ENCODE measurements at places on chromosomes 2 and 18.
A peak's percentile ranks its signal among the peaks of the same experiment; 100 is the strongest.

- DNase-seq: no peak
Measured at GRCh38 chr2:46167924-46168323, 129.3 kb upstream of the EPAS1 start.

GRCh38 chr2:100887713-100888495 lies 68.0 kb downstream of the NPAS2 start:
- DNase-seq: no peak

- DNase-seq: no peak
Measured at GRCh38 chr2:55771612-55772011, 78.0 kb upstream of the PNPT1 start.

DNA sequence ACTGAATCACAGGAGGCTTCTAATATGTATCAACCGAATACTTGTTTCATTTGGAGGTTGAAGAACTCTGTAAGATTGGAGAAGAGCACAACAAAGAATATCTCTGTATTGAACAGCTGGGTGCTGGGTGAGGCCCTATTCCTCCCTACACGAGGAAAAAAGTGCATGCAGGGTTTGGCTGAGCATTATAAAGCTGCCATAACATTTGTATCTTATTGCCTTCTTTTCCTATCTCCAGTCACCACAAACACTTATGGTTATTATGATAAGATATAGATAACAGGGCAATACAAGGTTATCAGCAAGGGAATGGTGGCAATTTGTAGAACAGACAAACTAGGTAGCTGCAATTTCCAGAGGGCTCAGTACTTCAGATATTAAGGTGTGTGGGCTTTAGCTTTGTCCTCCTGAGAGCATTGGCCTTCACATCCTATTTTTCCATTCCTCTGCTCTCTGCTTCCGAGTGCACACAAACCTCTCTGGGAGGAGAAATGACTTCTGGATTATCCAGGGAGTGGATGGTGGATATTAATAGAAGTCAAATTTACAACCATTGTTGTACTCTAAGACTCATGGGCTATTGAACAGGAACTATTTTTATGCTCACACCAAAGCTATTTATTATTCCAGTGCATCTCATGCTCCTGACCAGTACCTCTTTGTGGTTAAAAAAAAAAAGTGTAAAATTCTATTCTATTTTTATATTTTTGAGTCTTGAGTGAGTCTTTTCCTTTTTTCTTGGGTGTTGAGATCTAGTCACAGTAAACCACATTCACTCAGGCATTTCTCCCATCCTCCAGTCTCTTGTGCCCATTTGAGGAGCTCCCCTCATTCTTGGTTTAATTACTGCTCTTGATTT lies 248.4 kb downstream of the ETAA1 start:
- DNase-seq: no peak

- DNase-seq: no peak
Measured at GRCh38 chr18:44812426-44812825, 131.7 kb downstream of the SETBP1 start.

DNA sequence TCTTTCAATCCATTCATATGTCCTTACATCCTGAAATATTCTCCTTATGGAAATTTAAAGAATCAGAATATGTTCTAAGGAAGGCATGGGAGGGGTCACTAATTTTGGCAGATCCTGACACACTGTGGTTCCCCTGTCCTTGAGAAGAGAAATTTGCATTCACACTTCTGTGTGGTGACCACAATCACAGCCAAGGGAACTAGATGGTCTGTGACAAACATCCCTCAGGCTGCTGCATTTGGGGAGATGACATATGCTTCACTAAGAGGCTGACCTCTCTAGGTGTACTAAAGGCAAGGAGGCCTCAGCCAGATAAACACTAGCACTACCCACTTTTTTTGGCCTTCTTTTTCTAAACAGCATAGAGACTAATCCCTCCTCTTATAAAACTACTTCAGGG lies 129.6 kb downstream of the MREG start:
- no peak for DNase-seq

DNA sequence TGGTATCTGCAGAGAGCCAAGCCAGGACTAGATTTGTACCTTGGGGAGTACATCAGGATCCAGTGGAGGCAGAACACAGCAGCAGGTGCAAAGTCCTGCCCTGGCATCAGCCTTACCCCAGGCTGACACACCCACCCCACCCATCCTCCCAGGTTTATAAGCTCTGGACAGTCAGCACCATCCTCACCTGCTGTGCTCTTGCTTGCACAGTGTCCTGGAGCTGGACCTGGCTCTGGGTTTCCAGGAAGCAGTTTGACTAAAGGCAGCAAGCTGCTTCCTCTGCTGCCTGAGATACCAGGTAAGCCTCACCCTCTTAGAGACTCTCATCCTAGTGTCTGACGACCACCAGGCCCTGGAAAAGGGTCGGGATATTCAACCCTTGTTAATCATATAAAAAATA lies at the start of gene SULT1C3:
SULT1C3 (plus strand) TSS at position 183 of the 400 bp plus-strand sequence. CDS start 7,227 bp downstream, outside the sequence.
- no peak for DNase-seq

DNA sequence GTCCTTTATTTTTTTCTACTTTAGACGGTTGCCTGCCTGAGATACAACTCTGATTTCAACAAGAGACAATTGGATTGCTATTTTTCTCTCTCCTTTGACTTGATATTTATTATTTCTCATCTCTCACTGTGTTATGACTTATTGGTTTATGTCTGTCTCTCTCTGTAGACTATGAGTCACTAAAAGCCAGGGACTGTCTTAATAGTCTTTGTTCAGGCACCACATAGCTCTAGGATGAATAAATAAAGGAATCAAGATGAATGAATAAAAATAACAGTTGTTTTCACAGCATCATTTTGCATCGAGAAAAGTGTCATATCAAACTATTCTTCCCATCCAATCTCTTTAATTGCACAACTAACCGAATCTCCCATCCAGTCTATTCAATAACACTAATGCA lies 31.4 kb upstream of the CD28 start:
- DNase-seq: no peak

DNA sequence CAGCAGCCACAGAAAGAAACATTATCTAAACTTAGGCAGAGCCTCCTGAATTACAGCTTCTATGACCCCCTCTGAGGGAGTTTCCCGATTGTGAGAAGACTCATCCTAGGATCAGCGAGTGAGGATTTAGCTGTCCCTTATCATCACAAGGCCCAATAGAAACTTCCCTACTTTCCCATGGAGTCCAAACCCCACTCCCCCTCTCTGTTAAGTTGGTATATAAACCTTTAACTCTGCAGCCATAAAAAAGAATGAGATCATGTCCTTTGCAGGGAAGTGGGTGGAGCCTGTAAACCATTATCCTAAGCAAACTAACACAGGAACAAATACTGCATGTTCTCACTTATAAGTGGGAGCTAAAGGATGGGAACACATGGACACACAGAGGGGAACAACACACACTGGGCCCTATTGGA lies 78.8 kb downstream of the MYL12B start:
- no peak for DNase-seq

- DNase-seq: no peak
Measured at GRCh38 chr2:236063994-236064393, 104.2 kb downstream of the GBX2 start.

- peak; percentile 43 for DNase-seq
Measured at GRCh38 chr2:43175876-43176275, 50.5 kb downstream of the ZFP36L2 start.

DNA sequence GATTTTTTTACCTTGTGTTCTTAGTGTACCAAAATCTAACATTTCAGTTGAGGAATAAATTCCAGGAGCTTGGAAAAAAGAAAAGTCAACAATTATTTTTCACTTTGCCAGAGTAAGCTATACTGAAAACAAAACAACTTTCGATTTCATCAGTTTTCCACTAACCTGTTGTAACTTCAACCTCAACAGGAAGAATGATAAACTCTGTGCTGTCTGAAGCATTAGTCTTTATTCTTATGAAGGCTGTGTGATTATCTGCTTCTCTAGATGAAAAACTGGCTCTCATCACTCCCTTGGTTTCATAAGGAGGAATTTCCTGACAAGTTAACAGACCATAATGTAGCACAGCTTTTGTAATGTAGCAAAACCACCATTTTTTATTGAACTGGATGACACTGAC lies 121.2 kb downstream of the ZAP70 start:
- DNase-seq: peak; percentile 1

DNA sequence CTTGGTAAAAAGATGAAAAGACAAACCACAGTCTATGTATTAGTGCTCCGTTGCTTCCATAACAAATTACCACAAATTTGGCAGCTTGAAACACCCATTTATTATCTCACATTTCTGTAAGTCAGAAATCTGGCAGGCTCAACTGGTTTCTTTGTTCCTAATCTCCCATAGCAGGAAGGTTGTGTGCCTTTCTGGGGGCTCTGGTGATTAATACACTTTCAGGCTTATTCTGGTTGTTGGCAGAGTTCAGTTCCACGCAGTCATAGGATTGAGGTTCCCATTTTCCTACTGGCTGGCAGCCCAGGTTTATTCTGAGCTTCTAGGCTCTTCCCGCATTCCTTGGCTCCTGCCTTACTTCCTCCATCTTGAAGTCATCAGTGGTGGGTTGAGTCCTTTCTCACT lies 189.3 kb downstream of the ANAPC1 start:
- no peak for DNase-seq

DNA sequence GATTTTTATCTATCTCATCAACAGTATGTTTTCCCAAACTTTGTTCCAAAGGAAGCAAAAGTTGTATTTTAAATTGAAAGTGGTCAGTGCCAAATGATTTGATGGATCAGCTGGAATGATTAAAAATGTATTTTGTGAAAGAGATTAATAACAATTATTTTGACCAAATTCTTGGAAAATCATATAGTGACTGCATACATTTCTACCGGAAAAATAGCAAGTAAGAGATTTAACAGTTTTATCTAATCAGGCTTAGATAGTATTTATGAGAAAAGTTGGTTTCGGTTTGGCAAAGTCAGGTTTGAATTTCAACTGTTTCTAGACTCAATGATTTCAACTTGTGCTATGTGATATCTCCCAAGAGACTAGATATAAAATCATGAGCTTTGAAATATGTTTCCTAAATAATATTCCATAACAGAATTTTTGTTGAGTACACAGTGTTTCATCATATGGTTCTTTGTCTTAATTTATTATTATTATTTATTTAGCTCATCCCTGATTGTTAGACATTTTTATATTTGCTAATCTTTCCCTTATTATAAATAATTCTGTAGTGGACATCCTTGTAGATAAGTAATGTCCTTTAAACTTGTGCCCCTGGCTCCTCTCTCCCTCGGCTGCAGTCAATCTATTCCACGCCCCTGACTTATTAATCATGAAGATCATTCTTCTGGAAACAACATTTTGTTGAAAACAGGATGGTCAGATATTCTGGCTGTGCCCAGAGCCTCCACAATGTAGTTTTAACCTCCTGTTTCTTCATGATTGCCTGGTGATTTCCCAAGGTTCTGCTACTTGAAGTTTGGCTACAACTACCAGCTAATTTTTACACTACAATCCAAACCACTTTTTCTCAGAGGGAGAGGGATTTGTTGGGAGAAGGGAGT lies 520.7 kb upstream of the TCF4 start:
- no peak for DNase-seq

DNA sequence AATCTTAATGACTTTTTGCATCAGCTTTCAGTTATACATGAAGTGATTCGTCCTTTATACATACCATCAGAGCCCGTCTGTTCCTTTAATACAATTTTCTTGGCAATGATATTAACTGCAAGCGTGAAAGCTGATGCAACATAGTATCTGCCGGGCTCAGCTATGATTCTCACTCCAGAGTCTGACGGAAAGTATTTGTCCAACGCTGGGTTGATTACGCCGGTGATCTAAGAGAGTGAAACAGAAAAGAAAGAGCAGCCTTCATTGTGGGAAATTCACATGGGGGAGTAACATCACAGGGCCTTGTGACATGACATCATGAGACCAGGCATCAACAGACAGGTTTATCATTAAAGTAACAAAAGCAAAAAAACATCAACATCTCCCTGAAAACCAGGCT lies 6.2 kb downstream of the ODC1 start:
- no peak for DNase-seq

DNA sequence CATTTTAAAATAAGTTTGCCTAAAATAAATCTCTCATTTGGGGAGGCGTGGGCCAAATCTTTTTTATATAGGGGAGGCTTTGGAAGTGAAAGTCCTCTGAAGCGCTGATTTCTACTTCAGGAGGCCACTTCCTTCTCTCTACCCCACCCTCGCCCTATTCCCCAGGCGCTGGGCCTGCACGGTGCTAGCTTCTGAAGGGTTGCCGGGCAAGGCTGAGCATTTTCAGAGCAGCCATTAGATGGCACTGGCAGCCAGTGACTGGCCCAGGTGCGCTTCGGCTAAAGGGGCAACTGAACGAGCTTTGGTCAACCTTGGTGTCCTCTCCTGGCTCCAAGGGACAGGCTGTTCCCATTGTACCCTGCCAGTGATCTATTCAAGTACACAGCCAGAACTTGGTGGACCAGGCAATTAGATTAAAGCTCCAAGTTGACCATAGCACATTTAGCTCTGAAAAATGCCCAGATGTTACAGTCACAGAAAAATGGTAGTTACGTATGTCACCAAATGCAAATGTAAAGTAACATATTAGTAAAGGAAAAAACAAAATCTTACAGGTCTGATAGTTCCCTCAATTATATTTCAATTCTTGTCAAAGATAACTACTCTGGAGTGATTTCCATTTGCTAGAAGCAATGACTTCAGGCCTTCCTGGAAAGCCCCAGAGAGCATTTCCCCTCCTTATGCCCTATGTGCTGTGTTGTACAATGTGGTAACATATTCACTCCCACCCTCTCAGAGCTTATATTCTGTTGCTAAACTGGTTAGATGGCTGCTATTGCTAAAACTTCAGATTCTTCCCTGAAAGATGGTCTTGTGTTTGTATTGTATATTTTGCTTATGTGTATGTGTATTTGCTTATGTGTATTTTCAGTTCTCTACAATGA lies 2.1 kb downstream of the POMC start:
- DNase-seq: peak; percentile 25

DNA sequence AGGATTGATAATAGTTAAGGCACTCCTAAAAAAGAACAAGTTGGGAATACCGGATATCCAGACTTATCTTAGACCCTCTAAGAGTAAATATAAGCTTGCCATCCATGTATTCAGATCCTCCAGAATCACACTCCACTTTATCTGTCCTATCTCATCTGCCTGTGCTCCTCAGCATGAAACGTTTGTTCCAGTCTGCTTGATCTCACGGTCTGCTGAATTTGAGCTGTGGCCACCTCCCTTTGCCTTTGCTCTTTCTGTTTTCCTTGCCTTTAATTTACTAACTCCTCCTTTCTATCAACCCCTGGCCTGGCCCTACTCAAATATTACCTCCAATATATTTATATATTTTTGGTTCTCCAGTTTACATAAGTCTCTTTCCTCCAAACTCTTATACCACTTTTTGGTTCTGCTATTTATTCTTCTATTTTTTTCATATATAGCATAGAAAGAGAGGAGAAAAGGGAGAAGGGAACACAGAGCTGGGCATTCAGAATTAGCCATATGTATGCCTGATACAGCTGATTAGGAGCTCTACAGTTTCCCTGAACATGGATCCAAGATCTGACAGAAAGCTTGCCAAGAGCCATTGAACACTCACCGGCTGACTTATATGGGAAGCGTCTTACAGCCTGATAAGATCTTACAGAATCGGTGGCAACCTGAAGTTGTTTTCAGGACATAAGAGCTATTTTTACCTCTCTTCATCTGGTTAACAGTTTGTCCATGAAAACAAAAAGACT lies 21.8 kb upstream of the DNAJC27 start:
- no peak for DNase-seq

GRCh38 chr18:66419400-66419799 lies 184.5 kb downstream of the CDH19 start:
- DNase-seq: no peak

Data from CD4-positive, alpha-beta memory T cell (primary cell).